ENCODE measurements at places on chromosomes 11 and 22. TPM values are rescaled to one million over a fixed set of nuclear protein-coding genes. Genes with fewer than 3 reads are reported as not detected.

DNA sequence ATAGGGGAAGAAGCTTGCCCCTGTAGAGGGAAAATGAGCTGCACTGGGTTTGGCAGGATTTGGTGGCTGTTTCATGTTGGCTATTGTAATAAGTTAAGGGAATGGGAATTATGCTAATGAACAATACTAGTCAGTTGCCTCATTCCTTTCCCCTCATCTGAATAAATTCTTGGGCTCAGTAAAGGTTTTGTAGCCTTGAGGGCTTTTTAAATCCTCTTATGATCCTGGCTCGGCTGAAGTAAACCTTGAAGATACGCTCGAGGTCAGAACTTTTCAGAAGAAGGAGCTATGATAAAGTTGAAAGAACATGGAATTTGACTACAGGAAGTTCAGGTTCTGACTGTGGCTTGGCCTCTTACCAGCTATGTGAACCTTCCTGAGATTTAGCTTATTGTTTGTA, 448.7 kb downstream of the RAB38 start:
- H3K27ac ChIP-seq = no peak overlapping the region
- no peaks in the 10 kb centered on the region for H3K36me3 ChIP-seq
- H3K4me1 ChIP-seq = no peaks in the 10 kb centered on the region
- DNase-seq = no peak
- no peaks in the 10 kb centered on the region for H3K27me3 ChIP-seq
- no peak overlapping the region for H3K4me3 ChIP-seq

UBQLN3 gene
- 0.39 TPM for total RNA-seq

CREB3L1 gene
- 12.2 TPM for total RNA-seq

GRCh38 chr11:115500547-115501501, 3.4 kb downstream of the CADM1 start:
- peak overlapping the region; percentile 92 for H3K4me3 ChIP-seq
- H3K4me1 ChIP-seq = peaks cover 19% of the 10 kb centered on the region
- H3K27ac ChIP-seq = peak overlapping the region; percentile 81
- H3K27me3 ChIP-seq = peaks cover 2% of the 10 kb centered on the region

DNA sequence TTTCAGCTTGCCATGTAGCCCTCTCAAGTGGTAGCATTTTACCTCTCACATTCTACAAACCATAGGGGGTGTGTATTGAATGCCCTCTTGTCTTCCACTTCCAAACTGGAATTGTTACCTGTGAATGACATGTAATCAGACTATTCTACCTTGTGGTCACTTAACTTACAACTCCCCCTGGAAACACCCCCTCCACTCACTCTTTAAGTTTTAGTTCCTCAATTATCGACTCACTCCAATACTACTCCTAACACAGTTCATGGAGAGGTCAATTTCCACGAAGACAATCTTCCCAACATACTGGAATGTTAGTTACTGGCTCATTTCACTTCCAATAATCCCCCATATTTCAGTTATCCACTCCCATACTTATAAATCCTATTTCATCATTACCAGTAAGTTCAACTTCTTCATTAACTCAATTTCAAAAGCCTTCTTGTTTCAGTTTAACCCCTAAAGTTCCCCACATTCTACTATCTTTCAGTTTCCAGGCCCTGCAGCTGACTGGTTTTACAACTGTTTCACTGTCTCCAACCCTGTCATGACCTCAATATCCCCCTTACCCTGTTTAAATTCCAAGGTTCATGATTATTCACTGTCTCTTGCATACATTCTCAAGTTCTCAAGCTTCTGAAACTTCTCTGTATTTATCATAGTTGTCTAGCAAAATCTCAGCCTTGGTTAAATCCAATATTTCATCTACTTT, 92.5 kb downstream of the C11orf87 start:
- DNase-seq = no peak
- H3K27ac ChIP-seq = no peak overlapping the region
- H3K4me3 ChIP-seq = no peak overlapping the region
- no peaks in the 10 kb centered on the region for H3K36me3 ChIP-seq
- no peaks in the 10 kb centered on the region for H3K4me1 ChIP-seq

OLFML1 gene
- total RNA-seq = 34.9 TPM

GUCY1A2 gene
- 79.5 TPM for total RNA-seq

DNA sequence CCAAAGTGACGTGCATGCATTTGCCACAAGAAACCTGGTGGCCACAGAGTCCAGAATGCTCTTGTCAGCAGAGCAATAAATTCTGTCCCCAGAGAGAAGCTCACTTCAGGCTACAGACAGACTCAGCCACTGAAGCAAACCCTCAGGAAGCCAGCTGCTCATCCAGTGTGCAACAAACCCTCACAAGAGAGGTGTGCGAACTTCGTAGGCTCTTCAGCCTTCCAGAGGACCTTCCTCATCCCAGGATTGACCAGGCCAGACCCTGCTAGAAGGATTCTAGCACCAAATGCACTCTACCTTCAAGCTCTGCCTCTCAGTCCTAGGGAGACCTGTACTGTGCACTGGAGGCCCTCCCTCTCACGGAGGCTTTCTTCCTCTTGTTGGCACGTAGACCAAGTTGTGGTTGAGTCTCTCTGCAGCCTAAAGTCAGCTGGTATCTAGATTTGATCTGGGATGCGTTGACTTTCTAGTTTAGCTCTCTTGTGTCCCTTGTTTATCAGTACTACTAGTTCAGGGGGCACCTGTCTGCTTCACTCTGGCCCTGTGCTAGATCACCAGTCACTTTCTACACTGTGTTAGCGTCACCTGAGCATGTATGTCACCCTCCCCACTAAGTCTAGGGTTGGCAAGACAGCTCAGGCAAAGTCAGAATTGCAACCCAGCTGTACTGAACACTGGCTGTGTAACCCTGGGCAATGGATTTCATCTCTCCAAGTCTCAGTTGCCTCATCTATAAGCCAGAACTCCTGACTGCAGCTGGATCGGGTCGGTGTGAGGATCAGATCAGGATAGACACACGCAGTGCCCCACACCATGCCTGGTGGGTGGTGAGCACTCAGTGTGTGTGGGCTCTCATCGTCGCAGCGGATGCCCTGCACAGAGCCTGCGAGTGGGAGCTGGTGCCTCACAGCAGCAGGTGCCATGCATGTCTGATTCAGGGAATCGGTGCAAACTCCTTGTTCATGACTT, 22.1 kb upstream of the TMPRSS13 start:
- no peak overlapping the region for H3K27ac ChIP-seq
- no peaks in the 10 kb centered on the region for H3K27me3 ChIP-seq
- no peak overlapping the region for H3K4me3 ChIP-seq
- no peak for DNase-seq
- no peaks in the 10 kb centered on the region for H3K4me1 ChIP-seq
- H3K36me3 ChIP-seq = no peaks in the 10 kb centered on the region

CCDC81 gene
- 8.6 TPM for total RNA-seq

DNA sequence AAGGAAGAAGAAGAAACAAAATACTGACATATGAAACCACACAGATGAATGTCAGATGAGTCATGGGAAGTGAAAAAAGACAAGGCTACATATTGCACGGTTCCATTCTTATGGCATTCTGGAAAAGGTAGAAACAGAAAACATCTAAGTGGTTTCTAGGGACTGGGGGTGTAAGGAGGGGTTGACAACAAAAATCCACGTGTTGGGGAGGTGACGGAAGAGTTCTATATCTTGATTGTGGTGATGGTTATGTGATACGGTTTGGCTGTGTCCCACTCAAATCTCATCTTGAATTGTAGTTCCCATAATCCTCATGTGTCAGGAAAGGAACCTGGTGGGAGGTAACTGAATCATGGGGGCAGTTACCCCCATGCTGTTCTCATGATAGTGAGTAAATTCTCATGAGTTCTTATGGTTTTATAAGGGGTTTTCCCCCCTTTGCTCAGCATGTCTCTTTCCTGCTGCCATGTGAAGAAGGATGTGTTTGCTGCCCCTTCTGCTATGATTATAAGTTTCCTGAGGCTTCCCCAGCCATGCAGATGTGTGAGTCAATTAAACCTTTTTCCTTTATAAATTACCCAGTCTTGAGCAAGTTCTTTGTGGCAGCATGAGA, 6.4 kb upstream of the ARFGAP3 start:
- peaks cover 24% of the 10 kb centered on the region for H3K4me1 ChIP-seq
- no peaks in the 10 kb centered on the region for H3K27me3 ChIP-seq
- peaks cover 2% of the 10 kb centered on the region for H3K36me3 ChIP-seq
- no peak overlapping the region for H3K4me3 ChIP-seq
- H3K27ac ChIP-seq = no peak overlapping the region

TUB gene
- 73.3 TPM for total RNA-seq

GGT5 gene
- total RNA-seq = 8.6 TPM

TMPRSS4 gene
- not detected for total RNA-seq

- no peaks in the 10 kb centered on the region for H3K4me1 ChIP-seq
- H3K27me3 ChIP-seq = no peaks in the 10 kb centered on the region
- no peak overlapping the region for H3K4me3 ChIP-seq
- no peak overlapping the region for H3K27ac ChIP-seq
- peak; percentile 53 for DNase-seq
These were observed 140.5 kb downstream of the FCHSD2 start for GRCh38 chr11:73001615-73002014.

- peaks cover 10% of the 10 kb centered on the region for H3K4me1 ChIP-seq
- H3K27ac ChIP-seq = no peak overlapping the region
- H3K4me3 ChIP-seq = no peak overlapping the region
- H3K36me3 ChIP-seq = no peaks in the 10 kb centered on the region
These were observed 2.0 kb upstream of the KCNJ1 start for GRCh38 chr11:128868841-128869671.

DNA sequence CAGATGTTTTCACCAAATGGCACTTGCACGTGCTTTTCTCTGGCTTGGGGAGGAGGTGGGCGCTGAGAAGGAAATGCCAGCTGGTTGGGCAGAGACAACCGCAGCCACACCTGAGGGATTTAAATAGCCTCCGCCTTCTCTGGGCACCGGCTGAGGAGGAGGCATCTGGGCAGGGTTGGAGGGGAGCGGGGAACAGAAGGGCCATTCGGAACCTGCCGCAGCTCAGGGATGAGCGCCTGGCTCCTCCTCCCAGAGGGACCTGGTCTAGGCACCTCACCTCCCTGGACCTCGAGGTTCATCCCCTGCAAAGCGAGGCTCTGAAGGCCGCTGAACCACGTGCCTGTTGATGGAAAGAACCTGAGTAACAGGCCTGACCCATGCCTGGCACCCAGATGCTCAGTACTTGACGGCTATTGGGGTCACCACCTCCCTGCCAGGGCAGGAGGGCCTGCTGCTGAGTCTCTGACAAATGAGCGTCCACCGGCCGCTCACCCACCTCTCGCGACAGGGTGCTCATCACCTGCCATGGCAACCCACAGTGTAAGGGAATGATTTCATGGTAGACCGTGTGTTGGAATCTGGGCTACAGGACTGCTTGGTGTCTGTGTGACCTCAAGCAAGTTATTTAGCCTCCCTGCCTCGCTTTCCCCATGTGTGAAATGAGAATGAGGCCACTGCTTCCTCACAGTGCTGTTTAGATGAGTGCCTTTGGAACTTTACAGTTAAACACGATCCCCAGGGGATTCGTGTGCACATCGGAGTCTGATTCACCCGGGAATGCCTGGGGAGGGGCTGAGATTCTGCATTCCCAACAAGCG, 2.0 kb upstream of the KDELR3 start:
- H3K27ac ChIP-seq = no peak overlapping the region
- peaks cover 34% of the 10 kb centered on the region for H3K4me1 ChIP-seq
- peaks cover 45% of the 10 kb centered on the region for H3K27me3 ChIP-seq
- no peak for DNase-seq
- H3K4me3 ChIP-seq = no peak overlapping the region

- H3K27me3 ChIP-seq = peaks cover 3% of the 10 kb centered on the region
- H3K27ac ChIP-seq = peak overlapping the region; percentile 54
- peaks cover 2% of the 10 kb centered on the region for H3K36me3 ChIP-seq
- H3K4me3 ChIP-seq = no peak overlapping the region
- DNase-seq = peak; percentile 76
These were observed 4.4 kb upstream of the PRR5 start for GRCh38 chr22:44697423-44698141.

DNA sequence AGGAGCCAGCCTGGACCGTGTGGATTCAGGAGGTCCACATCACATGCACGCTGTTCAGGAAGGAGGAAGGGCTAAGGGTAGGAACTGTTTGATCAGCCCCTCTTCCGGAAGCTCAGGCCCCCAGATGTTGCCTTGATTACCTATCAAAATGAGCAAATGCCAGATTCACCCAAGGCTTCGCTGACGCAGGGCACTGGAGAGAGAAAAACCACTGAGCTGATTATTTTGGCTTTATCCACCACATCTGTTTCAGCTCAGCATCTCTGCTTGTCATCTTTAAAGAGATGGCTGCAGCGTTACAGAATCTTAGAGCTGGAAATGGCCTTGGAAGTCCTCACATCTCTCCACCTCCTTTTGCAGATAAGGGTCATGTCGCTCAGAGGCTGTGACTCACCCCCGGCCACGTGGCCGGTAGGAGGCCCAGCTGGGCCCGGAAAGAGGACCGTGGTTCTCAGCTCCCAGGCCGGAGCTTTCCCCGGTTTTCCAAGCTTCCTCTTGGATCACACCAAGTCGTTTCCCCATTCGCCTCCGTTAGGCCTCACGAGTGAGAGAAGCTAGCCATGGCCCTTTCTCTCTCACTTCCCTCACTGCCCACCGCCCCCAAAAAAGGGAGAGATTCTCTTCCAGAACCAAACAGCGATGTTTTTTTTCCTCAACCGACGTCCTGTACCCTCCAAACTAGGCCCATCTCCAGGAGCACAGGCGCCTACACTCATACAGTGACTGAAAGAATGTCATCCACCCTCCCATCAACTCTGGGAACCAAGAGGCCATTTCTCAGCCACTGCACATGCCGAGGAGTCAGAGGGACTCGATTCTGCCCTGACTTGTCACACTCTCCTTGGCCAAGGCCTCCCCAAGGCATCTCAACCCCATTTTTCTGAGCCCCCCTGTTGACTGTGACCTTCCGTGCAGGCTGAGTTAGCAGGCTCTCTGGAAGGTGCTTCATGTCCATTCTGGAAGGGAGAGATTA, 37.6 kb downstream of the LIF start:
- H3K4me3 ChIP-seq = no peak overlapping the region
- no peak for DNase-seq
- no peaks in the 10 kb centered on the region for H3K27me3 ChIP-seq
- H3K4me1 ChIP-seq = peaks cover 65% of the 10 kb centered on the region

GRCh38 chr11:91257667-91258066, 967.0 kb upstream of the FAT3 start:
- no peaks in the 10 kb centered on the region for H3K36me3 ChIP-seq
- no peaks in the 10 kb centered on the region for H3K27me3 ChIP-seq
- no peak overlapping the region for H3K27ac ChIP-seq
- H3K4me1 ChIP-seq = no peaks in the 10 kb centered on the region
- no peak overlapping the region for H3K4me3 ChIP-seq

IRAG1 gene
- total RNA-seq = 5.2 TPM

- peaks cover 20% of the 10 kb centered on the region for H3K4me1 ChIP-seq
- H3K36me3 ChIP-seq = no peaks in the 10 kb centered on the region
- H3K27ac ChIP-seq = peak overlapping the region; percentile 67
- no peak for DNase-seq
These were observed 513.0 kb downstream of the SOX6 start for GRCh38 chr11:15843309-15843872.

GRCh38 chr22:27629908-27630673, 171.5 kb downstream of the MN1 start:
- H3K4me3 ChIP-seq = no peak overlapping the region
- H3K36me3 ChIP-seq = no peaks in the 10 kb centered on the region
- H3K27me3 ChIP-seq = no peaks in the 10 kb centered on the region
- H3K27ac ChIP-seq = no peak overlapping the region
- peaks cover 7% of the 10 kb centered on the region for H3K4me1 ChIP-seq
- no peak for DNase-seq

All from spinal cord (tissue), 10 donors.